ENCODE measurements at places on chromosomes 3 and 15.
A peak's percentile ranks its signal among the peaks of the same experiment; 100 is the strongest.

- no peak for DNase-seq
Measured at GRCh38 chr3:62133015-62133414, 240.3 kb downstream of the FEZF2 start.

- DNase-seq, result no peak
Measured at GRCh38 chr3:130870423-130870822, 23.5 kb upstream of the ATP2C1 start.

DNA sequence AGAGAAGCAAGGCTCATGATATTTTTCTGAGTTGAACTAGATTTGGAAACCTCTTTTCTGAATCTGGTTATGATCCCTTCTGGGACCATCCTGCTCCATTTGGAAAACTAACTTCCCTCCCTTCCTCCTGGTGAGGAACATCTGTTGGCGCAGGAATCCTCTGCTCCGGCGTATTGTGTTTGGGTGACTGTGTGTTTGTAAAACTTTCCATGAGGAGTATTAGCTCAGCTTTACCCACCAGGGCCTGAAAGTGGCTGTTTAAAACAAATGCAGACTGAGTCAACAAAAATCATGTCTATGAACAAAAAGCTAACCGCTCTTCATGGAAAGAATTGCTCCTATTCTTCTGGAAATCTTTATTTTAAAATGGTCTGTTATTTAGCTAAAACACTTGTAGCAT lies 17.7 kb downstream of the STARD9 start:
- DNase-seq, result no peak

- DNase-seq, result no peak
Measured at GRCh38 chr3:29426302-29427226, 145.7 kb downstream of the RBMS3 start.

- no peak for DNase-seq
Measured at GRCh38 chr15:68431037-68431791, 749 bp downstream of the ITGA11 start.

- no peak for DNase-seq
Measured at GRCh38 chr15:46177219-46177618, 542.4 kb downstream of the SQOR start.

DNA sequence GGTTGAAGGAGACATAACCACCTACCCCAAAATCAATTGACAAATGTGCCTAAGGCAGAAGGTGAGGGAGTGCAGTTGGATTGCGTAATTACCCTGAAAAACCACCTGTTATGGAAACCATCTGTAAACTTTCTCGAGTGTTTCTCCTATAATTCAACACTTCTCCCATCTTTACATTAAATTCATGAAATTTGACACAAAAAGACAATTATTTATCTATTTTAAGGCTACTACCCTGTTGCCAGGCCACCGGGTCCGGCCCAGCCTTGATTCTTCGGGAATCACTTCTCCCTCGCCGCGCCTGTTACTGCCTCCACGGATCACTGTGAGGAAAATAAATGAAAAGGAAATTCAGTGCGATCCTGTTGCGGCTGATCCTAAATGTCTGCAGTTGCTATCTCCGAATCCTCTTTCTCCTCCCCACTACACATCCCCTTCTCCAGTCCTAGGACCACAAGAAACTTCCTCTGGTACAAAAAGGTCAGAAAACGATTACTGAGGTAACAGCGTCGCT lies 646 bp downstream of the IQCB1 start:
- DNase-seq, result no peak

DNA sequence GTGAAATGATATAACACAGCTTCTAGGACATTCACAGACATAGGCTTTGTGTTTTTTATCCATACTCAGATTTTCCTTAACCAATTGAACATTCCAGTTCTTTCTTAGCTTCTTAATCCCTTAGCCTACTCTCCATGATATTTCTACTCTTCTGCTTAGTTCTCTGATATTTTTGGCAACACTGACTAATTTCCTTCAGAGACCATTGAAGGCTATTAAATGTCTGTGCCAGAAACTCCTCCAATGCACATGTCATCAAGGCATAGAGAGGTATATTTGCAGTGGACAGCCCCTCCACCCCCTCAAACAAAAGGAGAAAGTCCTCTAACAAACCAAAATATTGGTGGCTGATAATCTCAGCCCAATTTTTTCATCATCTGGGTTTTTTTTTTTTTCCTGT lies 105.9 kb upstream of the TSC22D2 start:
- no peak for DNase-seq

DNA sequence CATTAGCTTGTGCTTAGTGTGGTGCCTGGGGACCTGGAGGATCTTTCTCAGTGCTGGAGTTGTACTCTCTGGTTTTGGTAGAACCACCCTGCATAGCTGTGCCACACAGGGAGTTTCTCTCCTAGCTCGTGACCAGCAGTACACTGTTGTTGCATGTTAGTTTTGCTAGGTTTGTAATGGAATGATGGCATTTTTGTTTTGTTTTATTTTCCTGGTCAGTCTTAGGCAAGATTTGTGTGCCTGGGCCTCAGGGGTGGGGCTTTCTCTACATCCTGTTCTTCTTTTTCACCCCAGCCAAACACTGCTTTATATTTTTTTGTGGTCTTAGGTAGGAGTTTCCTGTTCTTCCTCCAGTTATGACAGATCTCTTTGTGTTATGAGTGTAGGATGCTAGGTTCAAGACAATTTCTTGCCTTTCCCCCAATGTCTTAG lies 534.5 kb upstream of the KCNMB2 start:
- peak; percentile 27 for DNase-seq

GRCh38 chr3:161175506-161175905 lies 45.6 kb upstream of the NMD3 start:
- no peak for DNase-seq

GRCh38 chr3:172153335-172153861 lies 114.0 kb downstream of the FNDC3B start:
- DNase-seq, result peak; percentile 63

- DNase-seq, result peak; percentile 16
Measured at GRCh38 chr3:96813134-96813819, 1.1 kb upstream of the EPHA6 start.

- no peak for DNase-seq
Measured at GRCh38 chr15:100759106-100759505, 120.5 kb upstream of the ALDH1A3 start.

DNA sequence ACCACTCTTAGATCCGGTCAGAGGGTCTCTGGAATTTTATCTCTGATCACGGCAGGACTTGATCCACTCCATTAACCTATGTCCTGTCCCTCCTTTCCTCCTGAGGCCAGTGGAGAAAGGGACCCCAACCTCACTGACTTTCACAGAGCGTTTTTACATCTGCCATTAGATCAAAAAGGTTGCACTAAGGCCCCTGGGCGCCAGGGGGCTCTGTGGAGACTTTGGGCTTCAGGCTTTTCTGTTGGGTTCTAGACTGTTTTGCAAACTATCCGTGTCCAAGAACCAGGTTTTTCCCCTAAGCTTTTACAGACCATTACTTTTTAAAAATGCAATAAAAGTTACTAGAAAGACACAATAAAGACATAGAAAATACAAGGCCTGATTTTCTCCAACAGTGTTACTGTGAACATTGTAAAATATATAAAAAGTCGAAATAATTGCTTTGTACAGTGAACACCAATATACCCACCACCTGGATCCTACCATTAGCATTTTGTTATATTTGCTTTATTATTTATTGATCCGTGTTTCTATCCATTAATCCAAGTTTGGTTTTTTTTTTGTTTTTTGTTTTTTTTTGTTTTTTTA lies 159.7 kb downstream of the POLR2M start:
- peak; percentile 47 for DNase-seq

GRCh38 chr3:109973733-109974132 lies 636.4 kb upstream of the DPPA4 start:
- DNase-seq, result no peak

DNA sequence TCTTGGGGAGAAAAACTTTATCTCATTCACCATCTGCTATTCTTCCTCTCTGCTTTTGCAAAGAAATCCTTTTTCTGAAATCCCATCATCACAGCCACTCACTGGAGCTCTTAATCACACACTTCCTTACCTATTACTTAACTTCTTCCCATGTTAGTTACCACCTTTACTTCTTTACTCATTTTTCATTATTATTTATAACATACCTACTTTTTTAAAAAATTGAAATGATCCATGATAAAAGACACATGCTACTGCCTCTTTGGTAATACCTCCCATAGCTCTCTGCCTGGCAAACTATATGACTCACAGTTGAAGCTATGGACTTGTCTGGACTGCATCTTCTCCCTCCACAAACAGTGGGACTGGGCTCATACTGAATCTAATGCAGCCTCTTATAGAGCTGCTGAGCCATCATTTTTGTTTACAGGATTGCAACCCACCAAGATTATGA lies 150.3 kb downstream of the TNIK start:
- no peak for DNase-seq

DNA sequence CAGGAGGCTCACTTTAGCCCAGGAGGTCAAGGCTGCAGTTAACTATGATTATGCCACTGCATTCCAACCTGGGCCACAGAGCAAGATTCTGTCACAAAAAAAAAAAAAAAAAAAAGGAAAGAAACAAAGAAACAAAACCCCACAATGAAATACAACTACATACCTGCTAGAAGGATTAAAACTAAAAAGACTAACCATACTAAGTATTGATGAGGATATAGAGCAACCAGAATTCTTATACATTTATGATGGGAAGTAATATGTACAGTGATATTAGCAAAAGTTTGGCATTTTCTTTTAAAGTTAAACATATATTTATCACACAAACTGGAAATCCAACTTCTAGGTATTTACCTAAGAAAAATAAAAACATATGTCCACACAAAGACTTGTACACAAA lies 40.2 kb upstream of the FOXB1 start:
- DNase-seq, result no peak

- DNase-seq, result peak; percentile 7
Measured at GRCh38 chr3:129974833-129975704, 549 bp downstream of the TRH start.

DNA sequence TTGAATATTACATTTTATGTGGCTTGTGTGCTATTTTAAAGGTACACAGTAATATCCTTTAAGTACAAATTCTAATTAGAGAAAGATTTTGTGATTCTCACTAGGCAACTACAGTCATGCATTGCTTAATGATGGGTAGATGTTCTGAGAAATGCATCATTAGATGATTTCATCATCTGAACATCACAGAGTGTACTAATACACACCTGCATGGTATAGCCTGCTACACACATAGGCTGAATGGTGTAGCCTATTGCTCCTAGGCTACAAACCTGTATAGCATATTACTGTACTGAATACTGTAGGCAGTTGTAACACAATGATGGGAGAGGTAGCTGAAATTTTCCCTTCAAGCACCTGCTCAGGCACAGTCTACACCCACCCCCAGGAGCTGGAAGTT lies 217.4 kb upstream of the EOMES start:
- DNase-seq, result no peak

- DNase-seq, result no peak
Measured at GRCh38 chr3:136044980-136045745, 79.6 kb downstream of the PPP2R3A start.

DNA sequence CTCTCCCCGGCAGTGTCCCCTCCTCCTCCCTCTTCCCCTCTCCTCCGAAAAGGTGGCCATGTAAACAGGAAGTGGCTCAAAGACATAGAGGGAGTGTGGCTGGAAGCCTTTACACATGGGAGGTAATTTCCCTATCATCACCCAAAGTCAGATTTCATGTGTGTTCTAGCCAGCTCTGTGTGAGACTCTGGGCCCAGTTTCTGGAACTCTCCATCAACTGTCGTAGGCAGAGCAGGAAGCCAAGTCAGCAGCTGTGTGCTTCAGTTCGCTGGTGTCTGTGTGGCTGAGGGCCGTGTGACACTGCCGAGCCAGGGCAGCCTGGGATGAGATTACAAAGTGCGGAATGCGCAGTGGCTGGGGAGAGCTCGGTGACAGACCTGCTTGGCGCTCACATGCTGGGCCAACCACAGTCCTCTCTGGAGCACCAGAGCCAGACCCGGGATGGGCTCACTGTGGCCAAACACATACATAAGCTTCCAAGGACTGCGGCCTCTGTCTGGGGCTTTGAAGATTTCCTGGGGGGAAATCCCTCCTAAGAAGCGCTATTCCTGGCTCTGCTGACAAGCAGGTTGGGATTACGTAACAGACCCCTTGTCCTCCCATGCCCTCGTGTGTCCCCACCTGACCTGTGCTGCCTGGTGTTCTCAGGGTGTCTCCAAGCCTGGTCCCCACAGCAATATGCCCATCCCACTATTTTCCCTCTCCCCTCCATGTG lies 50.7 kb downstream of the UMPS start:
- no peak for DNase-seq

DNA sequence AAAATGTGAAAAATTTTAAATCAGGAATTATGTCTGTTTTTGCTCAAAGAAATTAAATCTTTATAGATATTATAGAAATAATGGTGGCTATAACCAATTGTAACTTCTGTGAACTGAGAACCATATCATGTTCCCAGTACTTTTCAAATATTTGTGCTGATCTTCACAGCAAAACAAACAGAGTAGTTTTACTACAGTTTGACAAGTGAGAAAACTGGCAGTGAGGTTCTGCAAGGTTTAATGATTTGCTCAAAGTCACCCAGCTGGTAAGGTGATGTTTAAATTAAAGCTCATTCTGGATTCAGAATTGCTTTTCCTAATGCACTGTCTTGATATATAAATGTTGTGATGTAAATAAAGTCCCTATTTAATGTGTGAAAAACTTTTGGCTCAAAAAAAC lies 22.0 kb upstream of the SPTSSB start:
- no peak for DNase-seq

GRCh38 chr3:196406811-196407470 lies 25.3 kb downstream of the UBXN7 start:
- no peak for DNase-seq

DNA sequence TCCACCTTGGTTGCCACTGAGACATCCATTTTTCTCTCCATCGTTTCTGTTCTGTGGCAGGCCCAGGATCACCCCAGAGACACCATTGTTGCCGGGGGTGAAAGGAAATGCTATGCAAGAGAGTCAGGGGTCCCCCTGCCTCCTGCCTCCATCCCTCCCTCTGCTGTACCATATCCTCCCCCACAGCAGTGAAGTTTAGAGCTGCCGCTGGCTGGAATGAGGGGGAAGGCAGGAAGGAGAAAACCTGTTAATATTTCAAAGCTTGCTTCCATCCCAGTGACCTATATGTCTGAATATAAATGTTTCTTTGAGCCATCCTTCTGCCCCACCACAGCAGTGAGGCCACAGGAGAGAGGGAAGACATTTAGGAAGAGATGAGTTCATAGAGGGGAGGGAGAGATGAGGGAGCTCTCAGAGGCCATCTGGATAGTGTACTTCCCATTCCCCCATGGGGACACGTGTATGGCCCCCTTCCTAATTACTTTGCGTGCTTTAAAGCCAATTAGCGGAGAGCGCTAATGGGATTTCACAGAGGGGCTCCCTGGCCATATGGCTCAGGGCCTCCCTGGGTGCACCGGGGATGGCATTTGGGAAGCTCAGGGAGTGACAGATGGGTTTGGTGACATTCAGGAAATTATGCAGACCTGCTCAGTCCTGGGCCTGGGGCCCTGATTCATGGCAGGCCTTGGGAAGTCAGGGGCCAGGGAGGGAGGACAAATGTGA lies 40.4 kb upstream of the CHRNB4 start:
- no peak for DNase-seq
